ELF-1 (cell line): ENCODE measurements at places on chromosomes 3 and 15.

- no peak for DNase-seq
Measured at GRCh38 chr3:194631696-194632095, 1.5 kb downstream of the TMEM44 start.

GRCh38 chr15:42385206-42385979 lies 26.1 kb downstream of the CAPN3 start:
- DNase-seq = peak; percentile 86

DNA sequence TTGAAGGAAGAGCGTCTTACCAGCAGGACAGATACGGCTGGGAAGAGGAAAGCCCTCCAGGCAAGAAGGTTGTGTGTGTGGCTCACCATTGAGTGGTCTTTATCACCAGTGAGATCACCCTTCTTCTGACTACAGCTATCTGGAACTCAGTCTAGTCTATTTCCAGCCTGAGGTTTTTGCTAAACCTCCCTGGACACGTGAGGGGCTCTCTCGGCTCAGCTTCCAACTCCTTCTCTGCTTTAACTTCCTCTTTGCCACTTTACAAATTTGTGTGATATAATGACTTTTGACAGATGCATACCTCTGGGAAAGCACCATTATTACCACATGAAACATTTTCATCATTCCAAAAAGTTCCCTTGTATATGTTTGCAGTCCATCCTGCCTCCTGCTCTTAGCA lies 15.3 kb upstream of the ROPN1 start:
- DNase-seq = no peak

DNA sequence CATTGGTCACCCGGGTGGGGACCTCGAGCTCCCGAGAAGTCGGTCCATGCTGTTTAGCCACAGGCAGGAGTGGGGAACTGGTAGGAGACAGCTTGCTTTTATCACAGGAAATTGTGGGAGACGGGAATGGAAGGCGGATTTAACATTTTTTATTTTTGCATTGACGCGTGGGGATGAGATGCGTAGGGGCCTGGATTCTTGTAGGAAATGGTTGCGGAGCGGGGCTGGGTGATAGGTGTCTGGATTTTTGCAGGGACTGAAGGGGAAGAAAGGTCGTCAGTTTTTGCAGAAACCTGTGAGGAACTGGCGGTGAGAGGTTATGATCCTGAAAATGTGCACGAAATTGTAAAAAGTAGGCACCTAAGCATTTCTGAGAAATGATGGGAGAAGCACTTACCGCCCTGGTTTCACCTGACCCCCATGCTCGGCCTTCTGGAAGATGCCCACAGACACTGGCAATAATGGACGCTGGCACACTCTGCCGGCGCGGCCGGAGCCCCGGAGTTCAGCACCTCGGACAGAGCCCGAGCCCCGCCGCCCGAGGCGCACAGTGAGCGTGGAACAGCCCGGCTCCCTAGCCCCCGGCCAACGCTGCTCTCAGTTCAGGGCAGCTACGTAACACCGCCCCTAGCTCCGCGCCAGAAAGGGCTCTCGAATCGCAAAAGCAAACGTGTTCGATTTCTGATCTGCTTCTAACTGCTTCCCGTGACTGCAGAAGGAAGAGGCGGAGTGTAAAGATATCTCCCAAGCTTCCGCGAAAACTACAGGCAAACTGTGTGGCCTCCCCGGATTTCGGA lies 928 bp downstream of the ANKRD34C start:
- peak; percentile 78 for DNase-seq

- DNase-seq = no peak
Measured at GRCh38 chr15:71060983-71061382, 54.3 kb upstream of the THSD4 start.

DNA sequence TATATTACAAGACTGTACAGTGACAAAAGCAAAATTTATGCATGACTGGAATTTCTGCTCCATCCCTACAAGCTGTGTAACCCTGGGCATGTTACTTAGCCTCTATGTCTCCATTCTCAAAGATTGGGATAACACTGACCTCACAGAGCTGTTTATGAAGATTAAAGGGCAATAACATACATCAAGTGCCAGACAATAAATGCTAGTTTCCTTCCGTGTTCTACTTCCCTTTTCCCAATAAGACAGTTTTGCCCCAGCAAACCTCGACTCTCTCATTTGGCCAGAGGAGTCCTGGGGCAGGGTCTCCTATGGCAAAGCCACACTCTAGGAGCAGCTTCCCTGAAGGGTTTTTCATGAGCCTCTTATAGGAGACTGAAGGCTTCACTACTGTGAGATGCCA lies 7.5 kb downstream of the HEXA start:
- no peak for DNase-seq

DNA sequence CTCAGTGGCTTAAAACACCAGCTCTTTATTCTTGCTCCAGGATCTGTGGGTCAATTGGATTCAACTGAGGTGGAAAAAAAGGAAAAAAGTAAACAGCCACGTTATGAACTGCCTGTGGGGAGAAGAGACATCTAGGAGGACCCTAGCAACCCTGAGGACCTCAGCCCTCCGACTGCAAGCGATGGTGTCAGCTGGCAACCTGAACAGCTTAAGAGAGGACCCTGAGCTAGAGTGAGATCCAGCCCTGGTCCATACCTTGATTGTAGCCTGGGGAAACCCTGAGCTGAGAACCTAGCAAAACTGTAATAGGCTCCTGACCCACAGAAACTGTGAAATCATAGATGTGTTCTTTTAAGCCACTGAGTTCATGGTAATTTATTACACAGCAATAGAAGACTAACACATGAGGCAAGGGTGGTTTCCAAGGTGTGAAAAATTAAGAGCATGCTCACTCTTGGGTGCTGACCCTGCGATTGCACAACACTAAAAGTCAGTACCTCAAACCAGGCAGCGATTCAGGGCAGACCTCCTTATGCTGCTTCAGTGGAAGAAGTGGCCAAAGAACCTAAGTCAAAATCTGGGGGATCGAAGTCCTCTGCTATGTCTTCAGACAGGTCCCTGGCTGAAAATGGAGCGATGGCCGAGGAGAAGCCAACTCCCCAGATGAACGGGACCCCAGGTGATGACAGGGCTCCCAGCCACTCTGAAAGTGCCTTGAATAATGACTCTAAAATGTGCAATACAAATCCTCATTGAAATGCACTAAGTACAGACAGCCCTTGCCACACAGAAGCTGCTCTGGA lies 57.7 kb downstream of the GASK1A start:
- no peak for DNase-seq

DNA sequence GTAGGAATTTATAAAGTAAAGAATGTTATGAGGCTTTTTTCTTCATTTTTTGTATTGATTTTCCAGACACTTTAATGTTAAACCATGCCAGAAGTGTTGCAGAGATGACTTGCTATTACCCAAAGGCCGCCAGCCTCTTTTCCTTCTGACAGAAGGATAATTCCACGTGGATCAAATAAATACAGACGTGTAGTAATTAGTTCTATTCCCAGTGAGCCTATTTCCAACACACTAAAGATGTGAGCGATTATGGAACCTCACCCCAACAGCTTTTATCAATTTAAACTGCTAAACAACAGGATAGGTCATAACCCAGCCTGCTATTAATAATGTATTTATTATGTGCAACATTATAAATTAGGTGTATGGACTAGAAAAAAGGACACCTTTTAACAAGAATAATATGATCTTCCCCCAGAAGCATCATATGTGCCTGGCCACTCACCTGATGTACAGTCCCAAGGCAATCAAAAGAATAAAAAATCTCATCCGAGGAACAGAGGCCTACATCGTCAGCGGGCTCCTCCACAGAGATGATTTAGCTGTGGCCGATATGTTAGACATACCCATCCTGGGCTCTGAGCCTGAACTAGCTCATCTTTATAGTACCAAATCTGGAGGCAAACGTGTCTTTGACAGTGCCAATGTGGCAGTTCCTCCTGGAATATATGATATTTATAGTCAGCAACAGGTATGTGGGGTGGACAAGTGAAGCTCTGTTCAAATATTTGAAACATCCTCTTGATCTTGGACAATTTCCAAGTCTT lies 125.9 kb upstream of the C15orf61 start:
- no peak for DNase-seq

GRCh38 chr3:52525680-52526561 lies 7.7 kb downstream of the NT5DC2 start:
- peak; percentile 46 for DNase-seq

GRCh38 chr3:52090131-52090932 lies 34.0 kb upstream of the DUSP7 start:
- DNase-seq = peak; percentile 55

DNA sequence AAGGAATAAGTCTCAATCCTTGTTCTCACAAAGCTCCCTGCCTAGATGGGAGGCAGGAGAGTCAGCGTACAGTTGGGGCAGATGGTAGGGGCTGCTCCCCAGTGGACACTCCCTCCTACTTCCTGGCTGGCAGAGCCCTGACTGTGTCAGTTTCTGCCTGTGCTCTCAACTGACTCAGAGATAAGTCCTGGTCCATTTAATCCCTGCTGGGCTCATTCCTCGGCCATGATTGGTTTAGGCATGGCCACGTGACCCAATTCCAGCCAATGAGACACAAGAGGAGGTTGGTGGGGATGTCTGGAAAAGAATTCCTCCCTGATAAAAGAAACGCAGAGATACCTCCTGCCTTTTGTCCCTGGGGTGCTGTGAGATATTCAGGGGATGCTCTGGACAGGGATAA lies 118.1 kb upstream of the SLC6A11 start:
- peak; percentile 12 for DNase-seq

GRCh38 chr15:87219650-87220615 lies 1036.6 kb downstream of the NTRK3 start:
- no peak for DNase-seq
